ENCODE measurements at places on chromosomes 7 and 10.

DNA sequence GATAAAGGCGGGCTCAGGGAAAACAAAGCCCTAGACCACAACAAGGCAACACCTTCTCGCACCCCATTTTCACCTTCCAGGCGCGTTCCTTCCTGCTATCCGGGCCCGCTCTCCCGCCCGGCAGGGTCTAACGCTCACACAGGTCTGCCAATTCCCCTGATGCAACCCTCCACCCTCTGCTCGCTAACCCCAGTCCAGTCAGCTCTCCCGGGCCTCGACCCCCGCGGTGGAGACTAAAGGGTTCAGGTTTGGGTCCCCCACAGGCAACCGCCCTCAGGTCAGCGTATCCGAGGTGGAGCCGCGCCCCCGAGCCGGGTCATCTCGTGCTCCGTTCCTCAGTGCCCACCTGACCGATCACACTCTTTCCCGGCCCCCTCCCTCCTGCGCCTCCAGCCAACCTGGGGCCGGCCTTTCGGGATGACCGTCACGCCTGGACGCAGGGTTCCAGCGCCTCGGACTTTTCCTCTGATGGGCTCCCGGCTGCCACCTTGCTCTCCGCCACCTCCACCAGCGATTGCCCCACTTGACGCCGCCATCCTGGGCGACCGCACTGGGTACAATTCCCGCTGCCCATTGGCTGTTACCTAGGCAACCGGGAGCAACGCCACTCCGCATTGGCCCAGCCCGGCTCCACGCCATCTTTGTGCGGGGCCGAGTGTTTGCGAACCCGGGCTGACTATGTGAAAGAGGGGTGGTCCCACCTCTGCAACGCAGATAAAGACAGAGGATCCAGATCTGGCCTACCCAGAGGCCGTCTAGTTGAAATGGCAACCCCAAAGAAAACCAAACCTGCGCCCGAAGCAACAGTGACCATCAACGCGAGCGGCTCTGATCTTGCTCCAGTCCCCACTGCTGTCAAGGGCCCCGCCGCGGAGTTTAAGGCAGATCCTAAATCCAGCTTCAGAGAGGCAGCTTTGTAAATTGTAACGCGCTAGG is at the start of gene MORN4:
MORN4 (minus strand) TSS at position 552 of the 936 bp plus-strand sequence. CDS start 13,847 bp downstream, outside the sequence.
- DNase-seq, result peak; percentile 93

DNA sequence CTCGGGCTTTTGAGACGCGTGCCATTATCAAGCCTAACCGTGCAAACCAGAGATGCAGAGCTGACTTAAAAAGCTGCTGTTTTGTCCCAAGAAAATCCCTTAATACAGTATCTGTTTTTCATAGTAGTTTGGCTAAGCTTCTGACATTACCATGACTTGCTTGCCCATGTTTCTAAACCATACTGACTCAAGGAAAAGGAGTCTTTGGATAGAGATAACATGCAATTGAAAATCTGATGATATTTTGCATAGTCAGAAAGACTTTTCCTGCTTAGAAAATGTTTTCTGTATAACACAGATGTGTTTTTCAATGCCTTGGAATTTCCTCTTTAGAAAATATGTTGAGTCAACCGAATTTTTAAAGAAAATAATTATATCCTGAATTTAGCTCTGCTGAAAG is 21.5 kb upstream of the AKR1E2 start:
- no peak for DNase-seq

DNA sequence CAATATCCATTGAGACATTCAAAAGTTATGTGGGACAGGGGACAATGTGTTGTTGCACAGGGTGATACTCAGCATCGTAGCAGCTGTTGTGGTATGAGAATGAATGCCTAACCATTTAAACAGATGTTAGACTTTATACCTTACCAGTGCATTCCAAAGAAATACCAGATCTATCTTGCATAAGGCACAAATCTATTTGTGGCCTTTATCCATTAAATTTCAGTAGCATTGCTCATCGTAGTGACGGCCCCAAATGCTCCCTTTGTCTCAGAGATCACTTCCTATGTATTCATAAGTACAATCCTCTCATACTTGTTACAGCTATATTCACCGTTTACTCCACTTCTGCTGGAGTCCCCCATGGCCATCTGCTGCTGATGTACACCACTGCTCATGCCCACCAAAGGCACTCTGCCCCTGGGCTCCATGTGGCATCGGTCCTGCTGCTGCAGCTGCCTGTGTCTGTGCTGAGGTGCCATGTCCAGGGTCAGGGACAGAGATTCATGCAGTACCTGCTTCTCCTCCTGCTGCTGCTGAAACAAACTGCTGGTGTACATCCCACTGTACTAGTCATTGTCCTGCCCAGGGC is 96.3 kb downstream of the CPED1 start:
- DNase-seq, result no peak

- DNase-seq, result peak; percentile 97
These were observed 13.3 kb upstream of the DDIT4 start for GRCh38 chr10:72260239-72260975.

DNA sequence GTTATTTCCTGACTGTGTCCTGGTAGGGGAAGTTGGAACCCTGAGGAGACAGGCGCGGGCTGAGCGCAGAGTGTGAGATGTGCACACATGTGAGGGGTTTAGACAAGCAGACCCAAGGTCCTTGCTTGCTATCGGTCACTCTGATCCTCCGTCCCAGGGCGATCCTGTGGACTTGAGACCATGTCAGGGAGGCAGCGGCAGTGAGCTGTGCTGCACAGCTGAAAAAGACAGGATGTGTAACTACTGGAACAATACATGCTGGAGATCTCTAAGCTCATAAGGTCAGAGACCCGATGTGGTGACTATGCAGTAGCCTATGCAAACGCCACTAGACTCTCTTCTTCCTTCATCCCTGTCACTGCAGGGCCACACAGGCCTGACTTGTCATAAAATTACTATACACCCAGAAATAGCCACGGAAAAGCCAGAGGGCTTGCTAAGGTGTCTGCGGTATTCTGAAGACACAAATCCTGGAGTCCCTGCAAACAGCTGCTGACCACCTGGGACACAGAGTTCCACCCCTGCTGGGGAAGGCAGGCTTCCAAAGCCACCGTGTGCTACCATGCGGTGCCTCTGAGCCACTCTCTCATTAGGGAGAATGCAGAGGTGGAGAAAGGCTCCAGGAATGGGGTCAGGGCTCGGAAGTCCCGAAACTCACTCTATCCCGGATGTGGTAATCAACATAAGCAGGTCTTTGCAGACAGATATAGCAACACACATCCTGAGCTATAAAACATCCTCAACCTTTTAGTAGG is 91.1 kb upstream of the DDC start:
- no peak for DNase-seq
